ENCODE measurements at places on chromosomes 3 and 15. TPM values are rescaled to one million over a fixed set of nuclear protein-coding genes. Genes with fewer than 3 reads are reported as not detected.

Gene TNNC1
- not detected for total RNA-seq

Gene C2CD4A
- total RNA-seq, result 1.2 TPM

Gene GPR149
- not detected for total RNA-seq

Gene AMOTL2
- total RNA-seq, result 141 TPM

Gene CRABP1
- total RNA-seq, result not detected

Gene SNTN
- not detected for total RNA-seq

Gene MYO5C
- total RNA-seq, result 36.7 TPM

Gene GAP43
- not detected for total RNA-seq

Gene ATP10A
- total RNA-seq, result 0.19 TPM

Gene KLHL40
- not detected for total RNA-seq

Gene SLC15A2
- 0.33 TPM for total RNA-seq

Gene SLC7A14
- total RNA-seq, result 2.0 TPM

Gene SEMA3B
- 1.1 TPM for total RNA-seq

Gene P2RY1
- total RNA-seq, result 2.7 TPM

Gene TGM5
- not detected for total RNA-seq

Gene THSD4
- total RNA-seq, result 44.1 TPM

Gene CD86
- total RNA-seq, result not detected

Gene UBAP1L
- 1.6 TPM for total RNA-seq

Gene FBN1
- 127 TPM for total RNA-seq

Gene SYNM
- total RNA-seq, result 5.6 TPM

Gene BUB1B
- 14.0 TPM for total RNA-seq

Gene GOLGA8T
- not detected for total RNA-seq

Gene FANCD2OS
- total RNA-seq, result not detected

Gene XRN1
- 36.9 TPM for total RNA-seq

Gene TMEM40
- total RNA-seq, result not detected

Gene MYLK
- total RNA-seq, result 22.5 TPM

Gene RASGRP1
- total RNA-seq, result 0.76 TPM

Gene STARD9
- total RNA-seq, result 27.1 TPM

Gene CPN2
- total RNA-seq, result not detected

Gene ITPKA
- total RNA-seq, result 1.6 TPM

Gene UPK1B
- not detected for total RNA-seq

Gene A4GNT
- not detected for total RNA-seq

Gene TTBK2
- total RNA-seq, result 14.7 TPM

Gene SLC12A1
- total RNA-seq, result not detected

Gene TMEM45A
- total RNA-seq, result 7.2 TPM

Gene LMLN
- total RNA-seq, result 6.6 TPM

Gene BTLA
- under 0.01 TPM for total RNA-seq

Gene LOXL1
- total RNA-seq, result 3.0 TPM

Gene TIPARP
- 33.6 TPM for total RNA-seq

Gene DPPA2
- total RNA-seq, result not detected
